ENCODE measurements at places on chromosomes 2 and 18. TPM values are rescaled to one million over a fixed set of nuclear protein-coding genes. Genes with fewer than 3 reads are reported as not detected.
A peak's percentile ranks its signal among the peaks of the same experiment; 100 is the strongest.

GRCh38 chr2:162244541-162245031 lies 1.3 kb upstream of the FAP start:
- DNase-seq, result no peak

GRCh38 chr2:241680044-241680443 lies 6.6 kb downstream of the DTYMK start:
- no peak for DNase-seq

DNA sequence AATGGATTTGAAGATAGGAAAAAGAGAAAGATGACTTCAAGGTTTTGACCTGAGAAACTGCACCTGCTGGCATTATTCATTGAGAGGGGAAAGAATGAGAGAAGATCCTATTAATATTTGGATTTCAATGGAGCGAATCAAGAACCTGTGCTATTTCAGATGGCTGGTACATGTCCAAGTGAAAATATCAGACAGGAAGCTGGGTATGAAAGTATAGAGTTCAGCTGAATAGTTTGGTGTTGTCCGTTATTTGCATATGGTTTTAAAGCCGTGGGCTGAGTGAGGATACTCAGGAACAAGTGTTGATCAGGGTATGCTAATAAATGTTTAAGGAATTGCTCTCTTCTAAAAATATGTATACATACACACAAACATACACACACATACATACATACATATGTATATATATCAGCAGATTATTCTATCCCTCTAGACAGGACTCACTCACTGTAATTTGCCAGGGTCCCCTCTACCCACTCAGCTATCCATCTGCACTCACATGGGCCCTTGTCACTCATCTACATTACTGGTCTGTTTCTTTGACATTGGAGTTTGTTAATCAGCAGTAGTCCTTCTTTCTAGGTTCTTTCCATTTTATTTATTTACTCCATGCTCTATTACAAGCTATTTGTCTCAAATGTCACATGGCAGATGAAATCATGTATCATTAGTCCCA lies 33.9 kb upstream of the IKZF2 start:
- DNase-seq, result no peak

DNA sequence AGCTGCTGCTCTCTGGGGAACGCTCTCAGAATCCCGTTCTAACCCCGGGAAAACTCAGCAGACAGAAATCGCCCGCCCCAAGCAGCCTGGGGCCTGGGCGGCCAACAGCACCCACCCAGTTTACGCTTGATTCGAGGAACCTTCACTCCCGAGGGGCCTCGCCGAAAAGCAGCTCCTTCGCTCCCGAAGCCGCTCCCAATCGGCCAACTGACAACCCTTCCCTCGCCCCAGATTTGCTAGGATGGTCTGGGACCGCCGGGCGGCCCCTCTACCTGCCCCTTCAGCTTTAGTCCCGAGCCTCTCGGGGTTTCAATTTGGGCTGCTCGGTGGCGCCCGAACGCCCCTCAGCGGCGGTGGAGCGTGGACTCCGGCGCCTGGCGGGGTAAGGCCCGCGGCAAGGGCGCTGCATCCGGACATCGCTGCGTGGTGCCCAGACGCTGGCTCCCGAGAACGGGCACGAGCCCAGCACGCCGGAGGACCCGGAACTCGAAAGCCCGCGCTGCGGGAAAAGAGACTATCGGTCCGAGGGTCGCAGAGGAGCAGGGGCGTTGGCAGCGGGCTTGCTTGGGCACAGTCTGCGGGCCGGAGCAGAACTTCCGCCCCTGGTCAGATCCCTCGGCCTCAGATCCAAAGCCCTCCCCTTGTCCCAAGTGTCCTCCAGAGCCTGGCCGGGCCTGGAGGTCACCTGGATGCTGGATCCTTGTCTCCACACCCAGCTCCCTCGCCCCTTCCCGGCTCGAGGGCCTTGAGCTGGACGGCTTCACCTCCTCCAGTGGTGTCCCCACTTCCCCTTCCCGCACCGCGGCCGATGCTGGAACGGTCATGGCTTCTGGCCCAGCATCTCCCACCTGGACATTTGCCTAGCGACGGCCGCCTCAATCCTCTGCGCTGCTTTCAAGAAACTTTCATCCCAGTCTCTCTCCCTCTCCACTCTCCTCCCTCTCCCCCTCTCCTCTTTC lies 3.0 kb upstream of the OTX1 start:
- DNase-seq, result peak; percentile 40

GRCh38 chr18:76445741-76446232 lies 49.3 kb downstream of the ZNF516 start:
- no peak for DNase-seq

GRCh38 chr2:154554046-154554445 lies 144.4 kb upstream of the KCNJ3 start:
- no peak for DNase-seq

Gene TRABD2A
- polyA plus RNA-seq, result 21.1 TPM

Gene FSHR
- not detected for polyA plus RNA-seq

DNA sequence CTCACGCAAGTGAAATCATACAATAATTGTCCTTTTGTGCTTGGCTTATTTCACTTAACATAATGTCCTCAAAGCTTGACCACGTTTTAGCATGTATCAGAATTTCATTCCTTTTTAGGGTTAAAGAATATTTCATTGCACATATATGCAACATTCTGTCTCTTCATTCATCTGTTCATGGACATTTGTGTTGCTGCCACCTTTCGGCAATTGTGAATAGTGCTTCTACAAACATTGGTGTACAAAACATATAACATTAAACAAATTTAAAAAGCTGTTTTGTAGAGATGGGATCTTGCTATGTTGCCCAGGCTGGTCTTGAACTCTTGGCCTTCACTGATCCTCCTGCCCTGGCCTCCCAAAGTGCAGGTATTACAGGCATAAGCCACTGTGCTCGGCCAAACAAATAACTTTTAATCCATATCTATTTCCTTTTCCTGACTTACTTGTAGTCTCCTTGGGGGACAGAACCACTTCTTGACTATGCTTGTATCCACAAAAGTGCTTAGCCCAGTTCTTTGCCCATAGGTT lies 209.3 kb downstream of the SLC4A3 start:
- DNase-seq, result no peak

DNA sequence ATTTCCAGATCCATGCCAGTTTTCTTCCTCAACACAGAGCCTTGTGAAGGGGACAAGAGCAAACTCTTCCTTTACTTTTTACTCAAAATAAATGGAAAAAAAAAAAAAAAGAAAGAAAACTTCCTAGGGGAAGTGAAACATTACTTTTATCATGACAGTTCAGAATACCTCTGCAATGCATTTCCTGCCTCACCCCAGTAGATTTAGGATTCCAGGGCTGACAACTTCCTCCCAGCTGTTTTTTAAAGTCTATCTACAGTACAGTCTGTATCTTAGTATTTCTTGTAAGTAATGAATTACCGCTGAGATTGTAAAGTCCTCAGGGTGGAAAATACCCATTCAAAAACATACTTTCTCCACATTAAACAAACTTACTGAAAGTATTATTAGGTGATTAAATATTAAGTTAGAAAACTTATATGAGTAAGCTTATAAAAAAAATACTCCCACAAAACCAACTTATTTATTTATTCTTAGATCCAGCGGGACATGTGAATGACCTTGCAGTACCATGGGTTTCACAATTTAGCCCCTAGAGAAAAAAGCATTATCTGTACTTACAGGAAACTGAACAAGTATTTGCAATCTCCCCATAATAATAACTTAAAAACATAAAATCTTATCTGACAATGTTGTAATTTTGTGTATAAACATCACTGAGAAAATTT lies 117.7 kb downstream of the RBMS1 start:
- no peak for DNase-seq

Gene SMC6
- 55.2 TPM for polyA plus RNA-seq
